ENCODE measurements at places on chromosomes 7 and 10.

GRCh38 chr10:12852687-12853086 lies 148.8 kb downstream of the CCDC3 start:
- no peak for DNase-seq

DNA sequence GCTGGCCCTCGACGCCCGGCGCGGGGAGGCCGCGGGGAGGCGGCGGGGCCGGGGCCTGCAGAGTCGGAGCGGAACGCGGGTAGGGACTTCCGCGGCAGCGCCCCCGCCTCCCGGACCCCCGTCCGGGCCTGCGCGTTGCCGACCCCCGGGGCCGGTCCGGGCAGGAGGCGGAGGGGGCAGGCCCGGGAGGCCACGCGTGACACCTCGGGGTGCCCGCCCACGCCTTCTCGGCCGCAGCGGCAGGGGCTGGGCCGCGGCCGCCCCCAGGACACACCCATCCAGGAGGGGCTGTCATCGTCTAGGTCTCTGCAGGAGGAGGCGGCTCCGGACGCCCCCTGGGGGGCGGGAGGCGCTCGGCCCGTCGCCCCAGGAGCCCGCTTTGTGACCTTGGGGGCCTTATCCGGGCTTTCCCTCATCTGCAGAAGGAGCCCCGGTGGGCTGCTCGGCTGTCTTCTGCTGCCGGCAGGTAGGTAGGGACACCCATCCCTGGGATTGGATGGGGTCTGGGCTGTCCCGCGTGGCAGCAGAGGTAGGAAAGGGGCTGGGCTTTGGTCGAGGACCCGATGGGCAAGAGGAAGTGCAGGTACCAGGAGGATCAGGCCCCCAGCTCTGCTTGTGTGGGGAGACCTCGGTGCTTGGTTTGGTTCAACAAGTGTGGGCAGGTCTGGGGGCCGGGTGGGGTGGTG lies 569 bp downstream of the ZNF316 start:
- peak; percentile 25 for DNase-seq

DNA sequence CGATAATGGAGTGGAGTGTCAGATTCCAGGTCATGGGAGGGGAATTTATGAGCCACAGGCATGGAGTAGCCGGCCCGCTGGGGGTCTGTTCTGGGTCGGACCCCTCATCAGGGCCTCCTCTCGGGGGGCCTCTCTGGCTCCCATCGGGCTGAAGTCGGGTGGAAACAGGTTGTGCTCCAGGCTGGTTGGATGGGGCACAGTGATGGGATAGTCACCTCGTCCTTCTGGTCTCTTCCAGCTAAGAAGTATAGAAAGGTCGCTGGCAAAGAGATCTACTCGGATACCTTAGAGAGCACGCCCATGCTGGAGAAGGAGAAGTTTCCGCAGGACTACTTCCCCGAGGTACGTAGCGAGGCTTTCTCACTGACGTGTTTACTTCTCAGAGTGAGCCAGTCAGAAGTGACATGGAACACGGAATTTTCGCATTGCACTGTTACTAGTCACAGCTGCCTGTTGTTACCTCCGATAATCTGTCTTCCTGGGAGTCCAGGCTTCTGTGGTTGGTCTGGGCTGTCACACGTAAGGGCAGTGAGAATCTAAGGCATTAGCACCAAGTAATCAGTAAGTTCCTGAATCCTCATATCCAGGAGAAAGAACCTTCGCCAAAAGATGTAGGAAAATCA lies 88.3 kb downstream of the NKX6-2 start:
- DNase-seq, result no peak

- DNase-seq, result no peak
Measured at GRCh38 chr10:71179382-71179781, 33.0 kb upstream of the UNC5B start.

DNA sequence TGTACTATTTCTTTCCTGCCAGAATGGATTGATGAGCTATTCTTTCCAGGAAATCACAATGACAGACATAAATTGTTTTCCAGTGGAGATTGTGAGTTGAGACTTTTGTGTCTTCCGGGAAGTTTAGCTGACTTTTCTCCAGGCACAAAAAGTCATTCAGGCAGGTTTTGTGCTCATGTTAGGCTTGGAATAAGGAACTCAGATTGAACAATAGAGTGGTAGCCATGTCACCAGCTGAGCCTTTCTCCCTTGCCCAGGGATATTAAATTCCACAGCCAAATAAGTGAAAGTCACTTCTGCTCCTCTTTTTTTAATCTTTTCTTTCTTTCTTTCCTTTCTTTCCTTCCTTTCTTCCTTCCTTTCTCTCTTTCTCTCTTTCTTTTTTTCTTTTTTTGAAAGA lies 559.6 kb downstream of the GALNT17 start:
- no peak for DNase-seq

- no peak for DNase-seq
Measured at GRCh38 chr10:112784022-112784461, 166.0 kb upstream of the TCF7L2 start.

DNA sequence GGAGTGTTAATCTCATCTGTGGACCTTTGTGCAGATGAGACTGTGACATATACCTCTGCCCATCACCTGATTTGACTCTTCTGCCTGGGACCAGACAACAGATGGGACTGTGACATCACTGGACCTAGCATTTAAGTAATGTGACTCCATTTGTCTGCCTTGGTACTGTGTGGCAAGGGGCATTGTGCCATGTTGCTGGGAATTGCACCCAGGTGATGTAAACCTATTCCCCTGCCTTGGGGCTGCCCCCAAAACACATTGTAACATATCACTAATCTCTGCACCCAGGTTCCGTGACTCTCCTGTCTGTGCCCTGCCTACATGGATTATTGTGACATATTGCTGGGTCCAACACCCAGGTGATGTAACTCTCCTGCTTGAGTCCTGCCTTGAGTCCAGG lies 40.4 kb upstream of the ZNF680 start:
- DNase-seq, result no peak

GRCh38 chr10:55374917-55375316 lies 573.9 kb upstream of the PCDH15 start:
- no peak for DNase-seq

GRCh38 chr7:36312064-36312914 lies 77.4 kb upstream of the ANLN start:
- peak; percentile 24 for DNase-seq

DNA sequence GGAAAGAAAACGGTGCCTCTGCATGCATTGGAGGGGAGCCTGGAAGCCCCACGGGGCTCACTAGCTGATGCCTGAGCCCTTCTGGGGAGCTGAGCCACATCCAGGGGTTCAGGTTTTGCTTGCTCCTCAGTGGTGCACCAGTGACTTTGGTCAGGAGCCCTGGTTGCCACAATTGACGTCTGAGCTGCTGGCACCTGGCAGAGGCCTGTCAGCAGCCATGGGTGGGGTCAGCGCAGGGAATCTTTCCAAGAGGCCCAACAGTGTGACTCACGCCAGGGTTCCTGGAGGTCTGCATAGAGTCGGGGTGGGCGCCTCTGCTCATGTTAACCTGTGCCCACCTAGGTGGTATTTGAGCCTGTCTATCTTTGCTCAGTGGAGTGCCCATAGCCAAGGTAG lies 138.7 kb downstream of the NEURL1 start:
- no peak for DNase-seq

DNA sequence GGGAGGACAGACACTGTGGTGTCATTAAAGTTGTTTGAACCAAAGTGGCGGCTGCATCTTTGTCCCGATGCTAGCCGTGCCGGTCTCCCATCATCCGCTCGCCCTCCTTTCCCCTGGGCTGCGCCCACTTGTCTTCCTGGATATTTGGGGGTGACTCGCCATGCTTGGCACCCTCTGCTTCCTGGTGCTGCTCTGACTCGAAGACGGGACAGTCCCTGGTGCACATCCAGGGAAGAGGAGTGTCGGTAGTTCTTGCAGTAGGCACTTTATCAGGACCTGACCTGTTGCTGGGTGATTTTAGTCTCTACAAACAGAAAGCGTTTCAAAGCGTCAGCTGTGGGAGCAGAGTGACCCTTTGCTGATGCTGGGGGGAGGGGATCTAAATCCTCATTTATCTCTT lies 68.3 kb upstream of the DNAJB6 start:
- no peak for DNase-seq

- DNase-seq, result no peak
Measured at GRCh38 chr10:80442879-80443278, 11.2 kb upstream of the TSPAN14 start.

Data from CD4-positive, alpha-beta T cell (primary cell).